ENCODE measurements at places on chromosomes 2 and 18.
A peak's percentile ranks its signal among the peaks of the same experiment; 100 is the strongest.

GRCh38 chr2:240249423-240250149 is 109.1 kb upstream of the OTOS start:
- no peak for DNase-seq

DNA sequence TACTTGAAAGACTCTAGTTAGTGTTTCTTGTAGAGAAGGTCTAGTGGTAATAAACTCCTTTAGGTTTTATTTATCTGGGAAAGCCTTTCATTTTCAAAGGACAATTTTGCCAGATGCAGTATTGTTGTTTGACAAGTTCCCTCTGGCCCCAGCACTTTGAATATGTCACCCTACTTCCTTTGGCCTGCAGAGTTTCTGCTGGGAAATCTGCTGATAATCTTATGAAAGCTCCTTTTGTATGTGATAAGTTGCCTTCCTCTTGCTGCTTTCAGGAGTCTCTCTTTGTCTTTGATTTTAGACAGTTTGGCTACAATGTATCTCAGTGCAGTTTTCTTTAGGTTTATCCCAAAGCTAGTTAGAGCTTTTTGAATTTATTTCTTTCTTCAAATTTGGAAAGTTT is 106.2 kb upstream of the L3MBTL4 start:
- no peak for DNase-seq

GRCh38 chr18:41458376-41458775 is 496.7 kb upstream of the PIK3C3 start:
- no peak for DNase-seq

DNA sequence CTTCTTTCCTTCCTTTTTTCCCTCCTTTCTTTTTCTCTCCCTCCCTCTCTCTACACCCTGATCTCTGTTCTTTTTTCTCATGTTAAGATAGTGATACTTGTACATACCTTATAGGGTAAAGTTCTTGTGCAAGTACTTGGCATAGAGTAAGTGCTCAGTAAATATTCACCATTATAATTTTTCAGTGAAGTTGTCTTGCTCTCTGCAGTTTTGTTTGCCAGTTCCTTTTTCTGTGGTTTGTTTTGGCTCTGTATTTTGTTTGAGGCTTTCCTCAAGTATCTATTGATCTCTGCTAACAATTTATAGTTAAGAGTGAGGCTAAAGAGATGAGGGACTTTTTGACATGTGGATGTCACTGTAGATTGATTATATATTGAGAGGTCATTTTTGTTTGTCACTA is 48.0 kb downstream of the MTX2 start:
- no peak for DNase-seq

DNA sequence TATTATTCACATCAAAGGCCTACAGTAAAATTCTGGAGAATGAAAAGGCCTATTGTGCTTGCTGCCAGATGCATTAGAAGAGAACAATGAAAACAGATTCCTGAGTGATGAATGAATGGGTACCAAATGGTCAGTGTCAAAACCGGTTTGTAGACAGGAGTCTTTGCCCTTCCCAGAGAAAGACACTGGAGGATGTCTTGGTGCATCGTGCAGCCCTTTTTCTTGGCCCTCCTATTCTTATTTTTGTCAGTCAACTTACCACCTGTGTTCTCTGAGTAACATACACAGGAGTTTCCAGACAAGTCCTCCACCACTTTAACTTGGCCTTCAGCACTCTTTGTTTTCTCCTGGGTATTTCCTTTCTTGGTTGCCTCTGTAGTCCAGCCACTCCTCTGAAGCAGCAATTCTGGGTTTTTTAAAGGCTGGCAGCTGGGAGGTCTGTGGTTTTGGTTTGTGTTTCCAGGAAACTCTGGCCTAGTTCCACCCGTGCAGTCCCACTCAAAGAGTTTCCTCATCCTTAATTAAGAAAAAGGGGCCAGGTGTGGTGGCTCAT is 29.4 kb downstream of the PSTPIP2 start:
- peak; percentile 52 for DNase-seq

- DNase-seq, result no peak
These were observed 301.4 kb downstream of the PDE11A start for GRCh38 chr2:177771191-177771590.

DNA sequence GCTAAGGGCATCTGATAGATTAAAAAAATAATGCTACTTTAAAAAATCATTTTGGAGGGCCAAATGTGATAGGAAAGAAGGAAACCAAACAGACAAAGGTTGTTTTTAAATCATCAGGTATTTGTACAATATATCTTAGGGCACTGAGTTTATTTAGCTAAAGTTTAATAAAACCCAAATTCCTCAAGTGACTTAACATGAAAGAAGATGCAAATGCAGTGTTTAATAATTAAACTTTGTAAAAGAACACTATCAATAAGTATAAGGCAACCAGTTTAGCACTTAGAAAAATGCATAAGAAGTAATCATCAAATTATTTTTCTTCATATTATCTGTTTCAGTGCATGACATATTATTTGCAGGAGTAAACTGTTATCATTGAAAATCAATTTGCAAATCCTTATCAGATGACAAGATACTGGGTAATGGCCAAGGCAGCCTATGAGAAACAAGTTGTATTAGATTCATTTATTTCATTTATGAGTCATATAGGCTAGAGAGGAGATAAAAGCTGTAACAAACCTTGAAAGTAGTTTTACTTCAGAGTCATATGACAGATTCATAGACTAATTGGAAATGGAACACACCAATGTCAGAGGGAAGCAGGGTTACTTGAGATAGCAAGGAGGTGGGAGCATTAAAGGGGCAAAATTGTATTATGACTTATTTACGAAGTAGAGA is 165.5 kb downstream of the GCA start:
- DNase-seq, result no peak

DNA sequence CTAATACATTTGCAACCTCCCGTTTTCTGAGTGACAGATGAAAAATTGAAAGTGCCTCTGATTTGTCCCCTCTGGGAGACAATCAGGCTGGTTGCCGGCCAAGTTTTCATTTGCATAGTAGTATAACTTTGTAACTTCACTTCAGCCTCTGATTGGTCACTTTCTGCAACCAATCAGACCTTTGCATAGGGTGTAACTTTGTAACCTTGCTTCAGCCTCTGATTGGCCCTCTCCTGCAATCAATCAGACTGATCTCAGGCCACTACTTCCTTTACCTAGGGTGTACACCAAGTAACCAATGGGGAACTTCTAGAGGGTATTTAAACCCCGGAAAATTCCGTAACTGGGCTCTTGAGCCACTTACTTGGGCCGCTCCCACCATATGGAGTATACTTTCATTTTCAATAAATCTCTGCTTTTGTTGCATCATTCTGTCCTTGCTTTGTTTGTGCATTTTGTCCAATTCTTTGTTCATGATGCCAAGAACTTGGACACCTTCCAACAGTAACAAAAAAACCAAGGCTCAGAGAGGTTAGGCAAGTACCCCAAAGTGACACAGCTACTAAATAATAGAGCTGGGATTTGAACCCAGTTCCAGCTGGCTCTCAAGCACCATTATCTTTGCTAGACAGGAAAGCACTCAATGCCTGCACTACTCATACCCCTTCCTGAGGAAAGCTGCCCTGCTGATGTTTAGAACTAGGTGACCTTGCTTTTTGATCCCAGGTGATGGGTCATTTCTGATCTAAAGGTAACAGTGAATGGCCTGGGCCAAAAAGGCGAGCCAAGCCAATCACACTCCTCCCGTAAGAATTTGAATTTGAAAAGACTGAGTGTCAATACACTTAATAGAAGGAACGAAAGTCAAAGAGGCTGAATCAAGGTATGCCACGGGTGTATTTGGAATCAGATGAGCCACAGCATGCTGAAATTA is 10.9 kb upstream of the MYOM1 start:
- peak; percentile 42 for DNase-seq

- peak; percentile 92 for DNase-seq
These were observed 209.9 kb downstream of the TFCP2L1 start for GRCh38 chr2:121075006-121075551.

GRCh38 chr2:50769406-50770181 is 262.3 kb downstream of the NRXN1 start:
- no peak for DNase-seq

DNA sequence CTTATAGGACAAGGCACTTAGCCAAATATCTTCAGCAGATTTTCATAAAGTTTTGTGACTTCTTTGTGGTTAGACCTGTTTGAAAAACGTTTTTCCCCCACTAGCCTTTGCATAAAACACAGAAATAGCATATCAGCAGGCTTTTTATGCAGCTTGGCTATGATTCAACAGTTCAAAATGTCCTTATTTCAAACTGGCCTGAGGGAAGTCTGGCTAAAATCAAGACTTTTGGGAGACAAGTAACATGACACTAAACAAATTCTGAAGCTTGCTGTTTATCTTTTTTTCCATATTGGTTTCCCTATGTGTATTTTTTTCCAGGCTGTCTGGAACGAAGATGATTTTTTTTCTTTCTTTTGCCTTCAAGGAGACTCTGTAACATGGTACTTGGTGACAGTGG is 95.1 kb upstream of the L3MBTL4 start:
- peak; percentile 67 for DNase-seq

DNA sequence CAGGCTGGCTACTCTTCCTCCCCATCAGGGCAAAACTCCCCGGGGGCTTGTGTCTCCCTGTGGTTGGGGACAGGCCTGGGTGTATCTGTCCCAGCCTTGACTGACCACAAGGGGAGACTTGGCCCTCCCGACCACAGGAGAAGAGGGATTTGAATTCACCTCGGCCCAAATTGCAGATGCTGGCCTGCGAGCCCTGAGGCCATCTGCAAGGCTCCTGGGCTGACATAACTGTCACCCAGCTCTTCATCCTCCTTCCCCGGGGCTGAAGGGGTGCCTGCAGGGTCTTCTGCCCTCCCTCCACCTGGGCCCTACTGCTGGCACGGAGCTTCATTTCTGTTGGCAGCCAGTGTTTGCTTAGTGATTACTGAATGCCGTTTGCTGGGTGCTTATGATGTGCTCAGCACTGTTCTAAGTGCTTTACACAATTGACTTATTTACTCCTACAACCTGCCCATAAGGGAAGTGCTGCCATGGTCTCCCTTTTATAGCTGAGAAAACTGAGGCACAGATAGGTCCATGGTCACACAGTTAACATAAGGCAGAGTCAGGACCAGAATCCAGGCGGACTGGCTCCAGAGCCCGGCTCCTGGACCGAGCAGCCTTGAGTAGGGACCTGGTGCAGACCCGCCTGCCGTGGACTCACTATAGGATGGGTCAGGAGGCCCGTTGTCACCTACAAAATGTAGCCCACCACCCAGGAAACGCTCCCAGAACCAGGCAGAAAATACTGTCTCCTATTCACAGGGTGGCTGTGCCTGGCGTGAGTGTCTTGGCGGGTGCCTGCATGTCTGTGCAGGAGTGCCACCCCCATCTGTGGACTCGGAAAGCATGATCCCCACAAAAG is 18.9 kb downstream of the STEAP3 start:
- DNase-seq, result no peak

DNA sequence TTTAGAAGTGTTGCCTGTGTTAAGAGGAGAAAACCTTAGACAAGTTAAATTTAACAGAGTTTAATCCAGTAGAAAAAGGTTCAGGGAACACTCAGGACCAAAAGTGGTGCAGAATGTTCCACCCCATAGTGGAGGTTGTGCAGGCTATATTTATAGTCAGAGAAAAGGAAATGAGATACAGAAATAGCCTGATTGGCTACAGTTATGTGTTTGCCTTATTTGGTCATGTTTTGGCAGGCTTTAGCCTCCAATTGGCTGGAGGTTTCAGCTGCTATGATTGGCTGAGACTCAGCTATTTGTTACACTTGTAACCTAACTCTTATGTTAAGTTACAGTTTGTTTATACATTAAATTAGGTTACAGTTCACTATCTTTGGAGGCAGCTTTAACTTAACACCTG is 4.2 kb downstream of the STAMBP start:
- DNase-seq, result peak; percentile 33

DNA sequence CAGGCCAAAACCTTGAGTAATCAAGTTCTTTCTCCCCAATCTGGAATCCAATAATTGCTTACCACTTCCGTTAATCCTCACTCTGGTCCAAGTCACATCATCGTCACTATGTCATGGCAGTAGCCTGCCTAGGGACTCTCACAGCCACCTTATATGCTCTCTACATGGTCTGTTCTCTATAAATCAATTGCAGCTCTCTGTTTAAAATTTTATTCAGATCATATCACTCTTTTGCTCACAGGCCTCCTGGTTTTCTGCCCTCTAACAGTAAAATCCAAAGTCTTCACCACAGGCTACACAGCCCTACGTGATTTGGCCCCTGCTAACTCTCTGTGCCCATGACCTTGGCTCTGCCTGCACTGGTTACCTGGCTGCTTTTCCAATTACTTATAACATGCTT is 188.7 kb downstream of the STK39 start:
- DNase-seq, result no peak

DNA sequence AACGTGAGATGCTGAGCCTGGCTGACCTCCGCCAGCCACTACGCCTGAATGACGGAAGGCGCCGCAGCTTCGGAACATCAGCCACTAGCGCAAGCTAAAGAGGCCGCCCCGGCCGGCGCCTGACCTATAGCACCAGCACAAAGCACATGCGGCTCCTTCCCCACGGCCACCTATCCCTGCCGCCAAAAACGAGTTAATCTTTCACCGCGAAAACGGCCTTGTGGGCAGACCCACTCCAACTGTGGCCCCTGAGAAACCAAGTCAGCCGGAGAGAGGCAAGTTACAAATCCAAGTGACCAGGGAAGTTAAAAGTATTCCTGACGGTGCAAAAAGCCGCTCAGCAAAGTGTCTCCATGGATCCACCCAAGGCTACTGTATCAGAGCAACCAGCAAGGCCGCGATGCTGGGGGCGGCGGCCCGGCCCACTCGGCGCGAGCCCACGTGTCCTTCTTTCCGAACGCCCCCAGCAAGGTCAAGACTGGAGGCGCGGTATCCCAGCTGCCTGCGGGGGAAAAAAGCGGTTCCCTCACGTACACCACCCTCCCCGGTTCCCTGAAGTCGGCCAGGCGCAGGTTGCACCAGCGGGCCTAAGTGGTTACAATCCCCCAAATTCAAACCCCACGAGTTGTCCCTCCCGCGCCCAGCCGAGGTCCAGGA is 575 bp downstream of the HSPD1 start:
- peak; percentile 78 for DNase-seq

DNA sequence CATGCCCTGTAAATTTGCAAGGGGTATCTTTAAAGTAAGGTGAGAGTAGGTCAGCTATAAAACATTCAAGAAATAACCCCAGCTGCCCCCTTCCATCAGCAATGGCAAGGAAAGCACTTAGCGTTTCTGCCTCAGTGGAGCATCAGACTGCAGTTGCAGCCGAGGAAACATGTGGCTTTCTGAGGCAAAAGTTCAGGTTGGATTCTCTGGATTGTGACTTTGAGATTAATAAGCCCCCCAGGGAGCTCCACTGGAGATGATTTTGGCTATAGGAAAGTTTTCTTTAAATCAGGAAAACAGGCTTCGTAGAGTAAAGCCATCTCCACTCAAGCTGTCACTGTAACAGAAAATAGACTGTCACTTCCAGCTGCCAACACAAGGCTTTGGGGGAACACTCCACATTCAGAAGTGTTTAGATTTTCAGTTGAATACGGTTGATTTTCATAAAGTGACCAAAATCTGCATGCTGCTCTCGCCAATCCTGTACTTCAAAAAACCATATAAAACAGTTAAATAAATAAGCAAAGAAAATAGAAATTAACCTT is 15.3 kb upstream of the RIT2 start:
- no peak for DNase-seq

DNA sequence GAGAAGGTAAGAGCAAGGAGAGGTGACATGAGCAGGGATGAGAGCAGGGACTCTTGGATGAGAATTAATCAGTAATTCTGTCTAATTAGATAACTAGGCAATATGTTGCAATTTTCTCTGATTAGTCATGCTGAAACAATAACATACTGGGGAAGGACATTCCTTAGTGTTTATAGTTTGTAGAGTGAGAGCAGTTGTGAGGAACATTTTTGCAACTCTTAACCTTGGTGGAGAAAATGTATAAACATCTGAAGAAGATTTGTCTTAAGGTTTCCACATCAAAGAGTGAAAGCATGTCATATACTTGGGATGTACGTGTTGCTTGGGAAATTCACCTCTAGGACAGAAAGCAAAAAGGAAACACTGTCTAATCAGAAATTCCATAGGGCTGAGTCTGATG is 955.4 kb upstream of the FANCL start:
- peak; percentile 87 for DNase-seq

Data from fibroblast of villous mesenchyme (primary cell).